ENCODE measurements at places on chromosomes 11 and 22.
A peak's percentile ranks its signal among the peaks of the same experiment; 100 is the strongest.

GRCh38 chr11:6727971-6728760 lies 43.6 kb downstream of the OR2AG2 start:
- no peak for DNase-seq

- DNase-seq, result no peak
Measured at GRCh38 chr22:44125421-44125820, 55.3 kb upstream of the PARVG start.

GRCh38 chr11:86183694-86184093 lies 60.9 kb upstream of the EED start:
- peak; percentile 45 for DNase-seq

- DNase-seq, result no peak
Measured at GRCh38 chr11:95562196-95562921, 227.2 kb downstream of the FAM76B start.

DNA sequence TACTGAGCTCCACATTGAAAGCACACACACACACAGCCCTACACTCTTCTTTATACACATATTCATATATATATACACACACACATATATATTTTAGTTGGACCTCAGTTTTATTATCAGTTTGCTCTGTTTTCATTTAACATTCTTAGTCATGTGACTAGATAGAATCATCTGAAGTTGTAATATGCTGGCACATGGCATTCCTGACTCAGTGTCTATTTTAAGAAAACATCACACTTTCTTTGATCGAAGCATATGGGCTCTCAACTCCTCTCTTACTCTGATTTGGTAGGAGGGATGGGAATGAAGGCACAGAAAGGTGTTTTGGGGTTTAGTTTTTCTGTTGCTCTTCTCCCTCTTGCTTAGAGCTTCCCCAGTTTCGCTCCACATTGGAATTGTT lies 24.8 kb downstream of the AMOTL1 start:
- no peak for DNase-seq

DNA sequence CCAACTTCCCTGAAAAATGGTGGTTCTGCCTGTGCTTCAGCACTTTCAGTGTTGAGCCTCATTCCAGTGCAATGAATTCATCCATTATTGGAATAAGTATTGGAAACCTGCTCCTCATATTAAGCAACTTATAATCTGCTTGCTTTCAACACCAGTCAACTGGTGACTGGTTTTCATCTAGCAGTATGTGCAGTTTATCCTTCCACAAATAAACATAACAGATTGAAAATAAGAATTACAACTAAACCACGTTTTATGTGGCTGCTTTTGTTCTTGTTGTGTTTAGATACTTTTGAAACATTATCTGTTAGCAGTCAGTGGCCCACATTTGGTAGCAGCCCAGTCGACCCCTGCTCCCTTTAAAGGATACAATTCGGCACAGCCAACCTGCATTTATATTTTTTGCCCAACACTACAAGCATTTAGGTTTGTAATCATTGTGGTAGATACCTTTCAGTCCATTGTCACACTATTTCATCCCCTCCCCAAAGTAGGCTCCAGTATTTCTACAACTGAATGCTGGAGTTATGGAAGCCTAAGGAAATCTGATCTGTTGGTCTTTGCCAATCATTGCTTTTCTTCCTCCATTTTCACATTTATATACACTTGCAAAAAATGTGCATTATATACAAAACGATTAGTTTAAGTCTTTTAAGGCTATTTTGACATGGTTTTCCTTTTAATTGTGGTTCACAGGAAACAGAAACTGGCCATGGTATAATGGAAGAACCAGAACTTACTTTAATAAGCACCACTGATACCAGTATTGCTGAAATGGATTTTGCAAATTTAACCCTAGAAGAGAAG lies 13.1 kb downstream of the TAF1D start:
- DNase-seq, result no peak

GRCh38 chr11:47130543-47130942 lies 46.1 kb downstream of the ARFGAP2 start:
- DNase-seq, result no peak

- no peak for DNase-seq
Measured at GRCh38 chr22:50009765-50010675, 2.5 kb downstream of the IL17REL start.

DNA sequence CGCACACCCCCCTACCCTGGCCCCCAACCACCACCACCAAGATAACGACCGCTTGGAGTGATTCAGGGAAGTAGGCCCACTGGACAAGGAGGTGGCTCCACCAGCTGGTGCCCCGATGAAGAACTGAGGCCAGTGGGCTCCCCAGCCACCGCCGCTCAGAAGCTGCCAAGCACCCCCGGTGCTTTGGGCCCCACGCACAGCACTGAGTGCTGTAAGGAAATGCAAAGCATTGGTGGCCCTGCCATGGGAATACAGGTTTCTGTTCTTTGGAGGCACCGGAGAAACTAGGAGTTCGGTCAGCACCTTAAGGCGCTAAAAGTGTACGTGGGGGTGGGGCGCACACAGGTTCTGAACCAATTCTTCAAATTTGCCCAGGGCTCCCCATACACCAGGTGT lies 664 bp upstream of the PRSS23 start:
- no peak for DNase-seq

DNA sequence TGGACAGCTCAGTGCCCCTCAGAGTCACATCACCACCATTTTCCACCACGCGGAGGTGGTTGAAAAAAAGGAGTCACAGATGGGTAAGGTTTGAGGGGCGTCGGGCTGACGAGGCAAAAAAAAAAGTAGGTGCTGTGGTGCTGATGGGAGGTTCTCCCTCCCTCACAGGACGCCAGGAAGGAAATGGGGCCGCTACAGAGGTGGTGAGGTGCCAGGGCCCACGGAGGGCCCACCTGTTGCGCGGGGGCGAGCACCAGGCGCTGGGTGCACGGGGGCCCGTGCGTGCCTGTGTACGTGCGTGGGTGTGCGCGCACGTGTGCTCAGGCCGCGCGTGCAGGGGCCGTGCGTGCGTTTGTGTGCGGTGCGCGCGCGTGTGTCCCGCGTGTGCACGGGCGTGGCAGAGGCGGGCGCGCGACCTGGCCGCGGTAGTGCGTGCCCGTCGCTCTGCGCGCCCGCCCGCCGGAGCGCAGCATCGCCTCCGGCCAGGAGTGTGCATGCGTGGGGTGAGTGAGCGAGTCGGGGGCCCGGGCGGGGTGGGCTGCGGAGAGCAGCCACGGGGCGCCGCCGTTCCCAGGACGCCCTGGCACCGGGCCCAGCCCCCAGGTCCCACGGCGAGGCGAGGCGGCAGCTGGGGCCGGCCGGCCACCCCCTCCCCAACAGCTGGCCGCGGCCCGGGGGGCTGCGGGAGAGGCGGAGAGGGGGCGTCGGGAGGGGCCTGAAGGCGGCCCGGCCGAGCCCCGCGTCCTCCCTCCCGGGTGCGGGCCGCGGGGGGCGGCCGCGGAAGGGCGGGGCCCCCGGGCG lies 2.8 kb downstream of the PDGFB start:
- peak; percentile 30 for DNase-seq

DNA sequence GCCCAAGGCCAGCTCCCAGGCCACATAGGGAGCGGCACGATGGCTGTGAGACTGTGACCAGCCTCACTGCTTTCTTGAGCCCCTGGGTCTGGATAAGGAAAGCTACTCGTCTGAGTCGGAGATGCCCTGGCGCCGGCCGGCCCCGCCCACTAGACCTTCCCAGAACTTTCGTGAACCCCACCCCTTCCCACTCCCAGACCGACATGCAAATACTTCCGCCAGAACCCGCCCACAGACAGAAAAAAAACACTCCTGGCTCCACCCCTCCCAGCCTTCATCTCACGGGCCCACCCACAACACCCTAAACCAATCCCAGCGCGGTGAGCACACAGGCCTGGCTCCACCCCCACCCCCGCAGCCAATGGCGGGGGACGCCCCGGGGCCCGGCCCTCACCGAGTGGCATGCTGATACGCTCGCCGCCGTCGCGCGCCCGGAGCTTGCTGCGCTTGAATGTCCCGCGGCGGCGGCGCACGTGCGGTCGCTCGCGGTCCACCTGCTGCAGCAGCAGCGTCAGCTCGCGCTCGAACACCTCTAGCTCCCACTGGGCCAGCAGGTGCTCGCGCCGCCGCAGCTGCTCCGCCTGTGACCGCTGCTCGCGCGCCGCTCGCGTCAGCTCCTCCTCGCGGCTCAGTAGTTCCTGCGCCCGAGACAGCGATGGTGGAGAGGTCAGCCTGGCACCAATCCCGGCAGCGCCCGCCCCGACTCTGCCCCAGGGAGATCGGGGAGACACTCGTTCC lies 7.0 kb downstream of the MAP3K11 start:
- no peak for DNase-seq

- no peak for DNase-seq
Measured at GRCh38 chr22:47063606-47064005, 301.2 kb downstream of the TBC1D22A start.

- no peak for DNase-seq
Measured at GRCh38 chr11:114501901-114502300, 57.8 kb downstream of the NXPE1 start.

GRCh38 chr22:33726294-33726734 lies 194.0 kb downstream of the LARGE1 start:
- DNase-seq, result no peak

GRCh38 chr11:126214841-126215240 lies 3.3 kb downstream of the FAM118B start:
- DNase-seq, result no peak

DNA sequence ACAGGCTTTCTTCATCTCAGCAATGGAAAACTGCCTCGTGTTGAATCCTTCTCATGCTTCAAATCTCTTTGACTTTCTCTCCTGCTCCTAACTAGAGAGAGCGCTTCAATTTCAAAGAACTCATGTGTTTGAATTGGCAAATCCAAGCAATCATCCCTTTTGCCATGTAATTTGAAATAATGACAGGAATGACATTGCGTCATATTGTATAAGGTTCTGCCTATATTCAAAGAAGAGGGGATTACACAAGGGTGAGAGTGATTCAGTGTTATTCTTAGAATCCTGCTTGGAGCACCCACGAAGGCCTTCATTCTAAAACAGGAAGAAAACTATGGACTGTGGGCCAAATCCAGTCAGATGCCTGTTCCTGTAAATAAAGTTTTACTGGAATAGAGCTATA lies 720.6 kb downstream of the JRKL start:
- no peak for DNase-seq

Measured in stimulated activated CD4-positive, alpha-beta T cell treated with anti-CD3 and anti-CD28 coated beads, Interleukin-4, amount 100 ng/mL, for 24 hours (primary cell).